ENCODE measurements at places on chromosomes 7 and 10.

- DNase-seq: peak; percentile 66
Observed at GRCh38 chr10:62732841-62733653, 71.5 kb upstream of the ADO start.

DNA sequence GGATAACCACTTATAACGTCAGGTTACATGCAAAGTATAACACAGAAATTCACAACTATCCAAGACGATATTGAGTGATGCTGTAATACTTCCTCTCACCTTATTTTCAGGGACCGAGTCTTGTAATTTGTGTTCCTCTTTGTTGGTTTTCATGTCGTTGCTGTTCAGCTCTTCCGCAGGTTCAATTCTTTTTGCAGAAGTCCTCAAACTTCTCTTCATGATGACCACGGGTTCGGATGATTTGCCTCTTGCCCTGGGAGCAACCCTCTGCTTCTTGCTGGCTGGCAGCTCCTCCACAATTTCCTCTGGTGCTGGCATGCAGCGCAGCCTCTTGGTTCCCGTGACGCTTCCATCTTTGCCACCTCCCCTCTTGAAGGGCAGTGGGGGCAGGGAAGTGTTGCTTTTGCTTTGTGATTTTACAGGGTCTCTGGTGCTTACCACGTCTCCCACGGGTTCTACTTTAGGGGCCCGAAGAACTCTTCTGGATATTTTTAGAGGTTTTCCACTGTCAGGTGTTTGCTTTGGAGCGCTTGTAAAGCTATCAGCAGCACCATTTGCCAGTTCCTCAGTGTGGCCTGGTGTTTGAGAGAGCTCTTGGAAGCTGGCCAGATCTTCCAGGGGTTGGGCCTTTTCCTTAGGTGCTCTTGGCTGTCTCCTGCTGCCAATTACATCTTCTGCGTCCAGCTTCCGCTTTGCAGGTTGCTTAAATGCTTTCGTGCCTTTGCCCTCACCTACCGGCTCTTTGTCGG, 23.6 kb downstream of the MKI67 start:
- DNase-seq: no peak

DNA sequence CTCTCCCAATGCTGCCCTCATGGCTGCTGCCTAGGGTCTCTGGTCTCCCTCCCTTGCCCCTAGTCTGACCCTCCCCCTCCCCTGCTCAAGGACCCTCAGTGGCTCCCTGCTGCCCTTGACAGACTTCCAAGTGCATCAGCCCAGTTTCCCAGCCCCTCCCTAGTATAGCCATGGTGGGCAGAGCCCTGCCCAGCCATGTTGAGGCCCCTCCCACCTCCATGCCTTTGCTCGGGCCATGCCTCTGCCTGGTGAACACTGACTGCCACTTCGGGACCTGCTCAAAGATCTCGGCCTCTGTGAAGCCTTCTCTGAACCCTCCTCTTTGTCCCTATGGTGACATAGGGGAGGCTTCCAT, 73.2 kb downstream of the MYL10 start:
- DNase-seq: no peak

DNA sequence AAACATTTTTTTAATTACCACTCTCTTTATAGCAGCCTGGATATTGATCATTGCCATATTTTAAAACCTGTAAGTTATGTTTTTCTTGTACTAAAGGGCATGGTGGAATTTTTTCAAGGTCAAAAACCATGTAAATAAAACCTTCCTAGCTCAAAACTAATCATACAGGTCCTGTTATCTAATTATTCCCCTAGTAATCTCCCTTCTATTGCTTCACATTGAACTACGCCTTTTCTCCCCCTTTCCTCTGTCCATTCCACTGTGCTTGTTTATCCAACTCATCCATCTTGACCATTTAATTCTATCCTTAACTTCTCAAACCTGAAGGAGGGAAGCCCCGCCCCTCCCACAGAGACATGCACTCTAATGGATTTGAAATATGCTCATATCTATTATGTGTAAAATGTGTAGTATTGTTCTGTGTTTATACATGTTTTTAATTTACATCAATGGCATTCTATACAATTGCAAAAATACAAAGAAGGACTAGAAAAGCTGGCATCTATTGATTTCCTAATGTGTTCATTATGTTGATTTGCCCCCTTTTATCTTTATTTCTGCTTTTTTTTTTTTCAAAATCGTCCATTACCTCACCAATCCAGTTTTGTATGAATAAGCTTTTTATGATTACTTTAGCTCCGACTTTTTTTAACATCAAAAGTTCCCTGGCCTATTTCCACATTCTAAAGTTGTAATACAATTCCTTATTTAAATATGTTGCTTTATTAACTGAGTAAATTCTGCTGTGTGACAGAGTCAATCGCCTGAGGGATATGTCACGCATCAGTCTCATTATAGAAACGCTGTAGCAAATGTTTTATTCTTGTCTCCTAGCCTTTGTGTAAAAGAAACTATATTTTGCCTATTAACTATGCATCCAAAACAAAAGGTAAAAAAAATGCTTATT, 61.0 kb downstream of the MET start:
- no peak for DNase-seq

GRCh38 chr10:17836942-17837341, 27.8 kb downstream of the MRC1 start:
- no peak for DNase-seq

DNA sequence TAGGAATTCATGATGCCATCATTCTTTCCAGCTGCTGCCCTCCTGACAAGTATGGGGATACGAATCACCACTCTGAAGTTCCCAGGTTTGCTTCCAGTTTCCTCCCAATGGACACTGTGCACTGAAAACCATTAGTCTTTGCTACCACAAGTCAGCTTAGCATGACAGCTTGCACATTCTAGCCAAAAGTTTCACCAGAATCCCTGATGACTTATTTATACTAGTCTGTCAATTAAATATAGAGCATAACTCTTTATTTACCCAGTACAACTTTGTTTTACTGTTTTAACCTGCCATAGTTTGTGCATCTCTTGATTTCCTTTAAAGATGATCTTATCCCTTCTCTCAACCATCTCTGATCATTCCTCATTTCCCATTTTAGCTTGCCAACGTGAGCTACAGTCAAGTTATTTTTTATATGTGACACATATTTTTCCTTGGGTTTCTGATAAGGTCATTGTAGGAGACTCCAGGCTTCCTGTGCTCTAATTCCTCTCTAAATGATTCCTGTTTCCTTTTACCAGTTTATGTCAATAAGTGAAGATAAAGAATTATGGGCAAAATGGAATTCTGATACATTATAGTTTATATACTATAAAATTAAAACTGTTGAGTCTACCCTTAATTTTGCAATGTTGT, 167.5 kb upstream of the MEOX2 start:
- no peak for DNase-seq

GRCh38 chr10:77408259-77408658, 229.3 kb downstream of the KCNMA1 start:
- DNase-seq: no peak

GRCh38 chr10:12637649-12638048, 288.3 kb downstream of the CAMK1D start:
- DNase-seq: no peak

GRCh38 chr7:142771353-142771723, 568 bp downstream of the PRSS2 start:
- no peak for DNase-seq

GRCh38 chr10:69629897-69630650, at the start of gene FAM241B:
FAM241B (plus strand) TSS chr10:69630247; CDS start chr10:69631744, 1,497 bp downstream.
- DNase-seq: peak; percentile 84

GRCh38 chr7:158016180-158017097, 571.2 kb downstream of the PTPRN2 start:
- DNase-seq: no peak

GRCh38 chr10:29865700-29866355, 193.6 kb downstream of the JCAD start:
- no peak for DNase-seq

DNA sequence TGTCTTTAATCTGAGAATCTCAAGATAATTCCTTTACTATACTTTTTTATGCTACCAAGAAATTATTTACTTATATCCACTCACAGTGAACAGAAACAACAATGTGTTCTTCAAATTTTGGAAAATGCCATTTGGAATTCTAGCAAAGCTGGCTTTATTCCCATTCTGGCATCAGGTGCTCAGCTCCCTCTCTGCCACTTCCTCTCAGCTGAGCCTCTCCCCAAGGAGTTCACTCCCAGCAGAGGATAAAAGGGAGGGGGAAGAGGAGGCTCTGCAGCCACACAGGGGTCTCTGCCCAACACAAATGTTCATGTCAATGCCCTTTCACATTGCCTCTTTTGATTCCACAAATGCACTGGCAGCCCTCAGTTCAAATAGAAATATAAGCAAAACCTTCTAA, 116.9 kb downstream of the CPEB3 start:
- DNase-seq: no peak

DNA sequence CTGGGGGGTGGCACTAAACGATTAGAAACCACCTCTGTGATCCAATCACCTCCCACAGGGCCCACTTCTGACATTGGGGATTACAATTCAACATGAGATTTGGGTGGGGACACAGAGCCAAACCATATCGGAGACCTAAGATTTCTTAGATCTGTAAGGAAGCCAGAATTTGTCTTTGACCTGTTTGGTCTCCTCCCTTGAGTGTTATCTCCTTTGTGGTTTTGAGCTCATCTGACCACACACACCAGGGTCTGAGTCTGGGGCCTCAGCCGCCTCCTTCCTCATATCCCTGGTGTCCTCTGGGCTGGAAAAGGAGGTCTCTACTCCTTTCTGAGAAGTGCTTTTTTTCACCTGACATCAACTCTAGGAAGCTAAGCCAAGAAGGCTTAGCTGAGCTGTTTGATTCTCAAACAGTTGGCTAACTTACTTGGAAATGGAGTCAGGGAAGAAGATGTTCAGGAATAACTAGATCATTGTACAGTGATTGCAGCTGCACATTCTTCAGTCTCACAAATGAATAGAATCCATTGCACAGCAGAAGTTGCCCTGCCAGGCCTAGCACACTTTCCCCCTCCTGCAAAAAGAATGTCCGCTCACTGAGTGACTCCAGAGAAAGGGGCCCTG, 167.4 kb downstream of the ARHGAP21 start:
- no peak for DNase-seq

DNA sequence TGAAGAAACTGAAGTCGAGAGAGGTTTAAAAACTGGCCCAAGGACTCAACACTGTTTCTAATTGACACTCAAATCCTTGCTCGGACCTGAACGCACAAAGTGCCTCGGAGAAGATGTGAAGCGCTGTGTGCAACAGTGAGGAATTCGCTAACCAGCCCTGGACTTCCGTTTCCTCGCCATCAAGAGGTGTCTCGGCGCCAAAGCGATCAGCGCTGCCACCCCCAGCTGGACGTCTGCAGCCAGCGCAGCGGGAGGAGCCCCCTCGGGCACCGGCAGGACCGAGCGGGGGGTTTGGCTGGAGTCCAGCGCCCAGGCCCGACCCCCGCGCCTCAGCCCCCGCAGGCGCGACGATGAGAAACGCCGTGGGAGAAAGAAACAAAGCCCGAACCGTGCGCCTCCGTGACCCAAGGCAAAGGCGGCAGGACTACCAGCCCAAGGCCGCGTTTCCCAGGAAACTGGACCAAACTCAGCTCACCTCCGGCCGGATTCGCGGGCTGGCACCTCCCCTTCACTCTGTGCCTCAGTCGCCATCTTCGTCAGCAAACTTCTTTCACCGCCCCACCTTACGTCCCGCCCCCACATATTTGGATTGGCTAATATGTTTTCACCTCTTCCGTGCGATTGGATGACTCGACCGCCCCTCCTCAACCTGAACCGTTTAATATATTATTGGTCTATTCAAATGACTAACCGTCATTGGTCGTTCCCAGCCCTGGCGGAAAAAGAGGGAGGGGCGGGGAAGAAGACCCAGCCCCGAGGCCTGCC, at the start of gene ARHGAP19:
ARHGAP19 (minus strand) TSS at position 541 of the 765 bp plus-strand sequence; CDS start at position 531, 10 bp downstream.
- DNase-seq: peak; percentile 93

DNA sequence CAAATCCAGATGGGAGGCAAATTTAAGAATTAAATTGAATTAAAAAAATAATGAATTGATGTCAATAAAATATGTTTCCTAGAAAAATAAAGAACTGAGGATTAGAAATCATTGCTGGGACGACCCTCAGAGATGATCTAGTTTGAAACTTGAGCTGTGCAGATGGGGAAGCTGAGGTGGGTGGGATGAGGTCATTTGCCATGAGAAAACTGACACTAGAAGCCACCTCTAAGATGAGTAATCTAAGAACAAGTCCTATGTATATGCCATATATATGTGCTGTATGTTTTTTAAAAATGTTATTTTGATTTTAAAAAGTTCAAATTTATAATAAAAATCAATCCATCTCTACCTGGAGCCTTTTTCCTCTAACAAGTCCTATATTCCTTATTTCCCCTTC, 135.7 kb downstream of the RSU1 start:
- DNase-seq: no peak
